ENCODE measurements at places on chromosomes 1 and 21.

DNA sequence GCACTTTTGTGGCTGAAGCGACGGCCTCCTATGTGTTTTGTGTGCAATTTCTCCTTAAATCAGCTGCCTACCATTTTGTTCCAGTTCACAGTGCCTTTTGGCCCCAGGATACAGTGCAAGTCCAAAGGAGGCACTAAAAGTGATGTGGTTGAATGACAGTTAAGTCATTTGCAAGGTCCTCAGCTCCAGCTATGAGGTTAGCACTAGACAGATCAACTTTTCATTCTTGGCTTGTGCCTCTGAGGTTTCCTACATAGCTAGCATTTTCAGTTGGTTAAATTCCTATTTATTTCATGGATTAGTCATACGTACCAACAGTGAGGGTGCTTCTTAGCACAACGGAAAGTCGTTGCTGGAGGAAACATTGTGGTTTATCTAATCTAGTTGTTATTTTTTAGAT, 59.3 kb upstream of the NTPCR start:
- DNase-seq: no peak

- no peak for DNase-seq
These were observed 69.8 kb downstream of the CDC14A start for GRCh38 chr1:100422065-100422464.

- no peak for DNase-seq
These were observed 56.6 kb downstream of the PCNX2 start for GRCh38 chr1:233238884-233239431.

DNA sequence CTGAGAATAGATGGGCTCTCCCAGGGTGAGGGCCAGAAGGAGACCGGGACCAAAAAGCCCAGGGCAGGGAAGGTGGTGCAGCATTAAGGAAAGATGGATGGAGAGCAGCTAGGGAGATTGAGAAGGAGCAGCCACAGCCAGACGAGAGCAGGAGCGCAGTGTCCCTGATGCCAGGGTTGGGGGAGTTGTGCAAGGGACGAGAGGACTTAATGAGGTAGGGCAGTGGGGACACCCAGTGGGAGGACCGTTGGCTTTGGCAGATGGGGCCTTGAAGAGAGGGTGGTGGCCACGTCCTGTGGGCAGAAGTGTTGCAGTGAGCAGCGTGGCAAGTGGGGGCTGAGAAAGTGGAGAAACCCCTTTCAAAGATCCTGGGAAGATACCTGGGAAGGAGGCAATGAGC, 38.0 kb upstream of the KDM4A start:
- no peak for DNase-seq

- no peak for DNase-seq
These were observed 53.2 kb downstream of the HHAT start for GRCh38 chr1:210381934-210382333.

- DNase-seq: no peak
These were observed 251.7 kb upstream of the ADGRL2 start for GRCh38 chr1:81548918-81549587.

DNA sequence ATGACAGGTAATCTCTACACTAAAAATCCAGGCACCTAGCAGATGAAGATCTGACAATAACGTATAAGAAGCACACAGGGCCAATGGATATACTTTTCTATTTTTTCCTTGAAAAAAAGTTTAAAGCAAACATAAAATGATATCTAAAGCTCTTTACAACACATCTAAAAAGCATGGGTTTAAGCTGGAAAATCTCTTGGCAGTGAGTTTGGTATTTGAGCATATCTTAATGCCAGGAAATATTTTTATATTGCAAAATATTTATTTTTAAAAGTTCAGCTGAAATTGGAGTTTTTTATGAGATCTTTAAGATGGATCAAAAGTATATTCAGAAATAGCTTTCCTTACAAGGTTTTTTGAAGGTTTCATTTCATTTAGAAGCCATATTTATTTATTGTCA, 40.5 kb downstream of the SLC5A9 start:
- no peak for DNase-seq

DNA sequence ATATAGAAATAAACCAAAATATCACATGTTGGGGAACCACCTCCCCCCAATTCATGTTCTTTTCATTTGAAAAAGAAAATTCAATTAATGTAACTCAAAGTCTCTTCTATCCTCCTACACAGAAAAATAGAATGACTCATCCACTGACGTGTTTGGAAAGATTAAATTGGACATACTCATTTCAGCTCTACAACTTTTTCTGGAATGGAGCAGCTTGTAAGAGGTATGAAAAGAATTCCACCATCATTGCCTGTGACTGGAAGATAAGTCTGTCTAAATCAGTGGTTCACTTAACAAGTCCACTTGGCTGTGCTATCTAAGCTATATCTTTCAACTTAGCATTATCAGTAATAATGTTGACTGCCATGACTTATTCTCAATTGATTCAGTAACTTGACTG, 702.3 kb downstream of the BRINP3 start:
- DNase-seq: no peak

- peak; percentile 37 for DNase-seq
These were observed 61.7 kb downstream of the FCRL5 start for GRCh38 chr1:157490467-157491165.

DNA sequence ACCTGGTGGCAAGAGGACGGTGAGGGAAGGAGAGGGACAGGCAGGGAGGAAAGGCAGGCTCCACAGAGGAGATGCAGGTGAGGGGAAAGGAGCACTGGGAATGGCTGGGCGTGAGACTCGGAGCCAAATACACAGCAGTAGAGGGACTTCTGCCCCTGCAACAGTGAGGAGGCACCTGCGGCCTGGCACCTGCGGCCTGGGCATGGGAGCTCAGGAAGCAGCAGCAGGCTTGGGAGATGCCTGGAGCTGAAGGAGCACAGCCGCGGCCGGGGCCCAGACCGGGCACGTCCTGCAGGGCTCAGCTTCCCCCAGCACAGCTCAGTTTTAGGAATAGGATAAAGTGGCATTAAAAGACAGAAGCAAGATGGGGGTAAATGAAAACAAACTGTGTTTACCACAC, 20.9 kb upstream of the TSPEAR start:
- DNase-seq: no peak

DNA sequence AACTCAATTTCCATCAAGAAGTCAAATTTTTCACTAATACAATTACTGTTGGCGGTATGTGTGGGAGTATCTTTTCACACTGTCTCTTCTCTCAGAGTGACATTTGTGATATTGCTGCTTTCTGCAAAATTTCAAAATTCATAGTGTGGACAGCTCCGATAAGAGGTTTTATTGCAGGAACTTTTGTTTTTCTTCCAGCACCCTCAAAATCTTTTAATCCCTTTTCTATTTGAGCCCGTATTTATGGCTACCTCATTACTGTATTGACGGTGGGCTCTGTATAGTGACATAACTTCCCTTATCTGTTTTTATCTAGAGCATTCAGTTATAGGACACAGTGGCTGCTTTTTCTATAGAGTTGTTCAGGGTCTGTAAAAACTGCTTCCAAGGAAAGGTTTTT, 794.4 kb upstream of the TMPRSS15 start:
- no peak for DNase-seq

DNA sequence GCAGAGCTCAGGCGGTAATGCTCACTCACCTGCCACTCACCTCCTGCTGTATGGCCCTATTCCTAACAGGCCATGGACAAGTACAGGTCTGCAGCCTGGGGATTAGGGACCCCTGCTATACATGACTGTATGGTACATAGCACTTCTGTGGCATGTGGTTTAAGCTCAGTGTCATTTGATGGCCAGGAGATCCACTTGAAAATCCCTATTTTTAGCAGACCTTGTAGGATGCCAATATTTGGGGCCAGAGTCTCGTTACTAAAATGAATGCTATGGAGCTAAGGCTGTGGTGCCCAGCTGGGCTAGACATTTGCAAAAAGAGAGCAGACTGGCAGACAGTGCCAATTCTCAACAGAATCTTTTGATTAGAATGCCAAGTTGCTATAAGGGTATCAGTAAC, 1.7 kb upstream of the ANGPTL7 start:
- DNase-seq: no peak

DNA sequence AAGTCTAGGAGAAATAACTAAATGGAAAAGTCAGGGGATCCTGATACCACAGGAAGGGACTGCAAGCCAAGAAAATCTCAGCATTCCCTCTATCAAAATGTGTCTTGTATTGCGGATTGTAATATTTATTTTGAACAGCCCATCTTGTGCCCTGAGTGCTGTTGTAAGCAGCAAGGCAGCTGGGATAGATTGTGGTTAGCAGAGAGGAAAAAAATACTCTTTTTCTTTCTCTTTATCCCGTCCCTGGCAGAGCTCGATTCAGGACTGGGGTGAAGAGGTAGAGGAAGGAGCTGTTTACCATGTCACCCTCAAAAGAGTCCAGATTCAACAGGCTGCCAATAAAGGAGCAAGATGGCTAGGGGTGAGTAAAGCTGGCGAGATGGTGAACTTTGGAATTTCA, 1.2 kb downstream of the RGL1 start:
- no peak for DNase-seq

GRCh38 chr1:180915426-180915965, 2.8 kb downstream of the KIAA1614 start:
- DNase-seq: no peak

DNA sequence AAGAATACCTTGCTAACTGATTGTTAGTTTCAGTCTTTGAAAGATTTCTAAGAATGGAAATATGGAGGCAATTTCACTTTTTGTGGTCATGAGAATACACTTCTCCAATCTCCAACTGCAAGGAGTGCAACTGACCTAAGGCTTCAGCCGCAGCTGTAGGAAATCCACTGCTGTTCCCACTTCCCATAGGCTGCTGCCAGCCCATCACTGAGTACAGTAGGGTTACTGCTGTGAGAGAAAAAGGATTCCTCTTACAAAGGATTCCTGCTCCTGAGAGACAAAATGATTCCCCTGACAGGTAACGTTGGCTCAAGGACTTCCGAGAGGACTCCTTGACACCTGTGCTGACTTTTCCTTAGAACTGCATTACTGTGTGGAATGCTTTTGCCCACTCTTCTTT, 87.4 kb downstream of the ADGRL4 start:
- DNase-seq: no peak

- no peak for DNase-seq
These were observed 2.0 kb downstream of the SCMH1 start for GRCh38 chr1:41239988-41240610.

DNA sequence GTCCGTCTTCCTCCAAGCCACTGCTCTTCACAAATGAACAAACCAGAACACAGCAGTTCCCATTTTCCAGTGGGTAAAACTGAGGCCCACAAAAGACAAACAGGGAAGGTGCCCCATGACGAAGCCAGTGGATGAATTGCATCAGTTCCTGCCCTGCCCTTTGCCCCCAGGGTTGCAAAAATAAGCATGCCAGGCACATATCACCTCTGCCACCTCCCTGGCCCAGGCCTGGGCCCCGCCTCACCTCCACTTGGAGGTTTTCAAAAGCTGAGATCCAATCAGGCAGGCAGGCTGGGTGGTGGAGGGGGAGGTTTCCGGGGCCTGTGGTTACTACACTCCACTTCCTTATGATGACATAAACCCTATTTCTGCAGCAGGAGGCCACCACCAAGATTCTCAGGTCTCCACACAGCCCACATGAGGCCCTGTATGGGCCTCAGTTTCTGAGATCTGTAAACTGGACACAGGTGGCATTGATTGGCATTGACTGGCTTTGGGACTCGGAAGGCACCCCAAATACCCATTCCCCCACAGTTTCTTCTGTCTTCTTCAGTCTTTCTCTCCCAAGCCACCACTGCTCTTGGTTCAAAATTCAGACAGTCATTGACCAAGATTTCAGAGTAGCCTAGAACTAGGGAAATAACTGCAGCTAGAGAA, 4.1 kb downstream of the KIF21B start:
- peak; percentile 91 for DNase-seq

DNA sequence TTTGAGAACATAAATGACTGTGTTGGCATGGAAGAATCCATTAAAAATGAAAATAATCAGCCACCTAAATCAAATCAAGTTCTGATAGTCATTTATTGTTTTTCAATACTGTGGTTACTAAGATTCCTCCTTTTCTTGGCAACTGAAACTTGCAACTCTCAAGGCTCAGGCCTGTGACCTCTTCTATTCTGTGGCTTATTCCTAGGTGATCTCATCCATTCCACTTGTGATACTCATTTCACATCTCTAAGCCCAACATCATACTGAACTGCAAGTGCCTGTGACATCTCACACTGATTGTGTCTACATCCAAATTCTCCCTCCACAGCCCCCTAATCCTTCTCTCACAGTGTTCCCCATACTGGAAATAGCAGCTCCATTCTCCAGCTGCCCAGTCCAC, 4.8 kb upstream of the ST6GALNAC5 start:
- no peak for DNase-seq

DNA sequence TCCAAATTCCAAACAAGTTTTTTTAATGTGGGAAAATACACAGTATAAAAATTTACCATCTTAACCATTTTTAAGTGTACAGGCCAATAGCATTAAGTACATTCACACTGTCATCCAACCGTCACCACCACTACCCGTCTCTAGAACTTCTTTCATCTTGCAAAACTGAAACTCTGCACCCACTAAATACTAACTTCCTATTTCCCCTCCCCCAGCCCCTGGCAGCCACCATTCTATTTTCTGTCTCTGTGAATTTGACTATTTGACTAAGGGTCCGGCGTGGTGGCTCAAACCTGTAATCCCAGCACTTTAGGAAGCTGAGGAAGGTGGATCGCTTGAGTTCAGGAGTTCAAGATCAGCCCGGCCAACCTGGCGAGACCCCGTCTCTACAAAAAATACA, 36.1 kb downstream of the CLSTN1 start:
- DNase-seq: peak; percentile 61

DNA sequence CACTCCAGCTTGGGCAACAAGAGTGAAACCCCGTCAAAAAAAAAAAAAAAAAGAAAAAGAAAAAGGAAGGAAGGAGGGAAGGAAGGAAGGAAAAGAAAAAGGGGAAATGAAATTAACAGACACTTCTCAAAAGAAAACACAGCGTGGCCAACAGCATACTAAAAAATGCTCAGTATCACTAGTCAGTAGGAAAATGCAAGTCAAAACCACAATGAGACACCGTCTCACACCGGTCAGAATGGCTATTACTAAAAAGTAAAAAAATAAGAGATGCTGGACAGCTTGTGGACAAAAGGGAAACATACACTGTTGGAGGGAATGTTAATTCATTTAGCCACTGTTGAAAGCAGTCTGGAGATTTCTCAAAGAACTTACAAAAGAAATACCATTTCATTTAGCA, 369.5 kb upstream of the BRINP3 start:
- no peak for DNase-seq

GRCh38 chr1:200409203-200409760, 554 bp downstream of the ZNF281 start:
- DNase-seq: peak; percentile 48
